ENCODE measurements at places on chromosomes 13 and 19. TPM values are rescaled to one million over a fixed set of nuclear protein-coding genes. Genes with fewer than 3 reads are reported as not detected.

The FKRP gene
- total RNA-seq = 9.8 TPM

The GJA3 gene
- total RNA-seq = 0.26 TPM

The ZNF625 gene
- 7.7 TPM for total RNA-seq

The ANGPTL8 gene
- total RNA-seq = not detected

The SPRED3 gene
- total RNA-seq = 1.5 TPM

The LILRB3 gene
- total RNA-seq = not detected

The MEX3D gene
- total RNA-seq = 33.0 TPM

The KLK15 gene
- not detected for total RNA-seq

The CLEC11A gene
- 27.5 TPM for total RNA-seq

The LHB gene
- not detected for total RNA-seq

The LRRC8E gene
- total RNA-seq = 2.6 TPM

The JAK3 gene
- 1.2 TPM for total RNA-seq

The ANKRD24 gene
- 2.3 TPM for total RNA-seq

The NPAS1 gene
- total RNA-seq = 0.26 TPM

The ZNF823 gene
- total RNA-seq = 4.9 TPM

The TRPC4 gene
- 1.7 TPM for total RNA-seq

The ZNF285 gene
- total RNA-seq = 5.0 TPM

The ZNF260 gene
- 17.5 TPM for total RNA-seq

The CD209 gene
- total RNA-seq = not detected

The PSG3 gene
- total RNA-seq = not detected

The ATP12A gene
- total RNA-seq = not detected

The SNRPD2 gene
- 361 TPM for total RNA-seq

The ACP7 gene
- not detected for total RNA-seq

The ZNF441 gene
- total RNA-seq = 11.8 TPM

The C19orf67 gene
- not detected for total RNA-seq

The RASAL3 gene
- total RNA-seq = not detected

The LGALS14 gene
- not detected for total RNA-seq

The CLEC4G gene
- not detected for total RNA-seq

The SLC6A16 gene
- under 0.01 TPM for total RNA-seq

The EFNB2 gene
- total RNA-seq = 13.5 TPM

The ZNF470 gene
- 6.9 TPM for total RNA-seq

The PSG2 gene
- not detected for total RNA-seq
